Myometrial cell (primary cell): ENCODE measurements at places on chromosomes 3 and 15. TPM values are rescaled to one million over a fixed set of nuclear protein-coding genes. Genes with fewer than 3 reads are reported as not detected.

GOLGA8G gene
- total RNA-seq: not detected in 2 replicates

C3orf85 gene
- not detected in 2 replicates for total RNA-seq

SLC2A2 gene
- not detected in 2 replicates for total RNA-seq

ARL8B gene
- 31.1 and 36.5 TPM in 2 replicates for total RNA-seq

STAC gene
- 0.18 and 1.2 TPM in 2 replicates for total RNA-seq

WDR82 gene
- 45.3 and 48.7 TPM in 2 replicates for total RNA-seq

CPLX3 gene
- total RNA-seq: not detected in 2 replicates

NOX5 gene
- 0.29 and 0.71 TPM in 2 replicates for total RNA-seq

RASSF1 gene
- total RNA-seq: 37.2 and 39.0 TPM in 2 replicates

NR2E3 gene
- 0.18 TPM in 1 of 2 replicates, not detected in the other for total RNA-seq

LRRC34 gene
- 5.3 and 9.5 TPM in 2 replicates for total RNA-seq

CCR2 gene
- total RNA-seq: not detected in 2 replicates

CCDC54 gene
- total RNA-seq: not detected in 2 replicates

GABPB1 gene
- total RNA-seq: 28.8 and 33.5 TPM in 2 replicates

ACAD9 gene
- 34.9 and 39.7 TPM in 2 replicates for total RNA-seq

SOX14 gene
- total RNA-seq: not detected in 2 replicates

TMEM62 gene
- 16.7 and 19.3 TPM in 2 replicates for total RNA-seq

TTC21A gene
- 2.0 and 6.0 TPM in 2 replicates for total RNA-seq

MUSTN1 gene
- total RNA-seq: not detected in 2 replicates
